ENCODE measurements at places on chromosomes 3 and 15. TPM values are rescaled to one million over a fixed set of nuclear protein-coding genes. Genes with fewer than 3 reads are reported as not detected.

DNA sequence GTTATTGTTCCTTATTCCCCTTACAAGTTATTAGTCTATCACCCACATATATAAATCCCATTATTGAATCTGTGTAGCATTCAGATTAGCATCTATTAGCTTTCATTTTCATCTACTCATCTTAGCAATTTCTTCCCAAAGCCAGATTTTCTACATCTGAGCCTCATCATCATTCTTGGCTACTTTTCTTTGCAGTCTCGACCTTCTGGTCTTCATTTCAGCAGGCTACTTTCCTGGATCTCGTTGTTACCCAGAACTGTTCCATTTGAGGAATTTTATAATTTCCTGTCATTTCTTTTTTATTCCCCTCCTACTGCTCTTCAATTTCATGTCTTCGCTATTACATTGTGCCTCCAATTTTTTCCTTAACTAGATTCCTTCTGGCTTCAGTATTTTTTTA, 51.8 kb downstream of the SPRED1 start:
- no peak for DNase-seq

Gene PDCD7
- 15.8 TPM for total RNA-seq

DNA sequence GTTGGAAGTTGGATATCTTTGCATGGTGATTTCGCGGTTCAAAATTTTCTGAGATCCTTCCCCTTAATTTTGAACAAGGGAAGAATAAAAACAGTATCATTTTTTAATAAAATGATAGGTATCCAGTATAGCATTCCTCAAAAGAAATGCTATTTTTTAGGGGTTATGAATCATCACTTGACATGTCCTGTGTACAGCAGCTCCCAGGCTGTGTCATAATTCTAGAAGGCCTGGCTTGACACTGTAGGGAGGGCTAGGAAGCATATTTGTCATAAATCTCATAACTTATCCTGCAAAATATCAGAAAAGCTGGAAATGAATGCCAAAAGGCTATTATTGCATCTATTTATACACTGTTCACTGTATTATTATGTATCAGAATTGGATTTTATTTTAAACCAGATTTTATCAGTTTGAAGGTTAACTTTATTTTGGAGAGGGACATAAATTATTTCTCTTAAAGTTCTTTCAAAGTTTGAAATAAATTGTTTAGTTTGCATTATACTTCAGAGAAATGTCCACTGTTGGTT, 539.1 kb upstream of the ROBO2 start:
- DNase-seq, result no peak

DNA sequence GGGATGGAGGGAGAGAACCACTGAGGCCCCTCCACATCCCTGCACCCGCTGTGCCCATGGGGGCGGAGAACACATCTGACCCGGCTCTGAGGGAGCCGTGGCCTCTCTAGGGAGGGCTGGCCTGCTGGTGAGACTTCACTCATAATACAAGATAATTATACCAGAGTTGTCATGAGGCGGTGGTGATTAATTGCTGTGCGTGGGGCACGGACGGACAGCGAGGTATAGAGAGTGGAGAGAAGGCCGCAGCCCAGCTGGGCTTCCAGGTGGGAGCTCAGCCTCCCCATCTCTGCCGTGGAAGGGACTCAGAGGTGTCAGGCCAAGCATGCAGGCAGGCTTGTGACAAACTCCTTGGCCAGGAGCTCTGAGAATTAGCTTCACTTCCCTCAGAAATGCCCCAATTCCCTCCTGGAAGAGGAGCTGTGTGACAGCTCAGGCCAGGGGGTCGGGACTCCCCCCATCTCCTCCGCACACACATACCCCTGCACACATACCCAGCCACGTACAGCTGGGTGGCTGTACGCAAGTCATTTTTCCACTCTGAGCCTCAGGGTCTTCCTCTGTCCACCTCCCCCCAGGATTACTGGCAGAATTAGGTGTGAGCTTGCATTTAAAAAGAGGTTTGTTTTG, 6.0 kb upstream of the GATA2 start:
- no peak for DNase-seq

All from left ventricle myocardium superior (tissue), 1 donor.